ENCODE measurements at places on chromosomes 7 and 10.

- DNase-seq: no peak
Measured at GRCh38 chr7:69177941-69178494, 420.3 kb upstream of the AUTS2 start.

DNA sequence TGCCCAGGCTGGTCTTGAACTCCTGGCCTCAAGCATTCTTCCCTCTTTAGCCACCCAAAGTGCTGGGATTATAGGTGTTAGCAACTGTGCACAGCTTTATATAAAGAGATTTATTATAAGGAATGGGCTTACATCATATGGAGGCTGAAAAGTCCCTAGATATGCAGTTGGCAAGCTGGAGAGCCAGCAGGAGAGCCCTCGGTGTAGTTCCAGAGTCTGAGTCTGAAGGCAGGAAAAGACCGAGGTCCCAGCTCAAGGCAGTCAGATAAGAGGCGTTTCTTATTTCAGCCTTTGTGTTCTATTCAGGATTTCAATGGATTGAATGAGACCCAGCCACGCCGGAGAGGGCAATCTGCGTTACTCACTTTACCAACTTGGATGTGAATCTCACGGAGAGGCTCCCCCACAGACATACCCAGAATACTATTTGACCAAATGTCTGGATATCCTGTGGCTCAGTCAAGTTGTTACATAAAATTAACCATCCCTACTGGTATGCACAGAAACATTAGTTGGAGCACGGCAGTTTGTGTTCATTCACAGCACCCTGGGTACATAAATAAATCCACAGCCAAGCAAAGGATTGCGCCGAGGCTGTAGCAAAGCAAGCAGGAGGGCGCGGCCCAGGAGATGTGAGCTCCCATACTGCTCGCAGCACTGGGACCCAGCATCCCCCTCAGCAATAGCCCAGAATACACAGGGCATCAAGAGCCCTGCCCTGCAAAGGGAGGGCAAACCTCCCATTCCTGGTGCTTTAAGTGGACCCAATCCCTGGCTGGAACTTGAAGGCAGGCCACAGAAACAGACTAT is 158.4 kb upstream of the ZNF32 start:
- no peak for DNase-seq

GRCh38 chr7:82665966-82666507 is 222.5 kb upstream of the CACNA2D1 start:
- DNase-seq: peak; percentile 24

DNA sequence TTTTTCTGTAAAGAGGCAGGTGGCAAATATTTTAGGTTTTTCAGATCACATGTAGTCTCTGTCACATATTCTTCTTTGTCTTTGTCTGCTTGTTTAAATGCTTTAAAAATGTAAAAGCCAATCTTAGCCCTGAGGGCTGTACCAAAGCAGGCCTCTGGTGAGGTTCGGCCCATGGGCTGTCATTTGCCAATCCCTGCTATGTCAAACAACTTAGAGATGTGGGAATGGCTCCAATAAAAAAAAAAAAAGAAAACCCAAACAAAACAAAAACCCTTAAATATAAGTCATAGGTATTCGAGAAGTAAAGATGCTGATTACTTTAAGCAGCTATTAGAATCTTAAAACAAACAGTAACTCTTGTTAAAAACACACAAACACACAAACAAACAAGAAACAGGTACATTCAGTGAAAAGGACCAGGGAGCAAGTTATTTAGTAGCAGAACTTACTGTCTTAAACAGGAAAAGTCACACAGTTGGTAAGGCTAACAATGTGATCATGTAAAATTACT is 61.4 kb upstream of the NAMPT start:
- DNase-seq: no peak

DNA sequence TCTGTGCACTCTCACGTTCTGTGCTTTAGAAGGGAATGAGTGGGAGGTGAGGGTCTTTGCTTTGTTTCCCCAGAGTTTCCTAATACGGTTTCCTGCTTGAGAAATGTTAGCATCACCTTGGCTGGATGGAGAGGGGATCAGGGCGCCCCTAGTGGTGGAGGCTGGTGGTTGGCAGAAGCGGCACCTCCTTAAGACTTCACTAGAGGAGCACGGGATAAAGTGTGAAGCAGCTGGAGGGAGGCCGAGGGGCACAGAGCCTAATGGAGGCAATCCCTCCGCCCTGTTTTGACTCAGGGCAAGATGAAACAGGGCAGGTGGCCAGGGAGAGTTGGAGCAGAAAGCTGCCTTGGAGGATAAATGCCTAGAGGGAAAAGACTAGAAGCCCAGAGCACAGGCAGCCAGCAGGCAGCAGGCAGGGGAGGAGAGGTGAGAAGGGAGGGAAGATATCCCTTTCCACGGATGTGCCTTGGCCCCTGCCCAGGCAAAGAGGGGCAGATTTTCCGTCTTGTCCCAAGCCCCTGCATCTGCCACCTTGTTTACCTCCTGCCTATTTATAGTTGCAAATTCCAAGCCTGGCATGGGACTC is 56.0 kb upstream of the BTRC start:
- peak; percentile 18 for DNase-seq

DNA sequence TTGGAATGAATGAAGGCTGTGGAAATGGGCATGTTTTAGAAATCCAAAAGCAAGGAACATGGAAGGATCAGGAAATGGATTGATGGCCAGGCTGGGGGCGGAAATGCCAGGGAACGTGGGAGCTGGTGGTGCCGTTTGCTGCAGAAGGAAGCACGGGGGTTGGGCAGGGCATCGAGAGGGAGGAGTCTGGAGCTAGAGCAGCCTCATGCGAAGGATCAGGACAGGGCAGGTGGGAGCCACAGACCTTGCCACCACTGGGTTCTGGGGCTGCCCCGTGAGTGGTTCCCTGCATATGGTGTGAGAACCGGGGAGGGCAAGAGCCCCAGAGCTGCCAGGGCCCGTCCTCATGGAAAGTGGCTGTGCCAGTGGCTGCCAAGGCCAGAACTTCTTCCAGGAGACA is 193.8 kb upstream of the ZNF32 start:
- DNase-seq: no peak

DNA sequence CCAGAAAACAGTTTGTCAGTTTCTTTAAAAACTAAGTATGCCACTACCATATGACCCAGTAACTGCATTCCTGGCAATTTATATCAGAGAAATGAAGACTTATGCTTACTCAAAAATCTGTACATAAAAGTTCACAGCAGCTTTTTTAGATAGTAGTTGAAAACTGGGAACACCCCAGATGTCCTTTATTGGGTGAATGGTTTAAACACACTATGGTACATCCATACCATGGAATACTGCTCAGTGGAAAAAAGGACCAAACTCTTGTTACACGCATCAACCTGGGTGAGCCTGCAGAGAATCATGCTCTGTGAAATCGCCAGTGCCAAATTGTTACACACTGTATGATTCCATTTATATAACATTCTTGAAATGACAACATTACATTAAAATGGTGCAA is 127.6 kb upstream of the RET start:
- DNase-seq: no peak

- no peak for DNase-seq
Measured at GRCh38 chr7:117375380-117375779, 51.9 kb downstream of the ASZ1 start.

- DNase-seq: no peak
Measured at GRCh38 chr10:99234041-99234790, 1.4 kb downstream of the HPSE2 start.

DNA sequence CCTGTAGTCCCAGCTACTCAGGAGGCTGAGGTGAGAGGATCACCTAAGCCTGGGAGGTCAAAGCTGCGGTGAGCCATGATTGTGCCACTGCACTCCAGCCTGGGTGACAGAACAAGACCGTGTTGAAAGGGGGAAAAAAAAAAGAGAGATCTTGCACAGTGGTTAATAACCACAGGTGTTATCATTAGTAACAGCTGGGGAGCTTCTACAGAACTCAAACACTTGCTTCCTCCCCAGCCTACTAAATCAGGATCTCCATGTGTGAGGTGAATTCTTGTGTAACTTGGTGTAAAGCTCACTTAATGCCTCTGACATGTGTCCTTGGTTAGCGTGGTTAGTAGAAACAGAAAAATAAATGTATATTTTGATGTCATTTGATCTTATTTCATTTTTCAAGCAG is 43.9 kb upstream of the BMS1 start:
- no peak for DNase-seq

- DNase-seq: no peak
Measured at GRCh38 chr7:1586126-1586826, 16.4 kb upstream of the PSMG3 start.

DNA sequence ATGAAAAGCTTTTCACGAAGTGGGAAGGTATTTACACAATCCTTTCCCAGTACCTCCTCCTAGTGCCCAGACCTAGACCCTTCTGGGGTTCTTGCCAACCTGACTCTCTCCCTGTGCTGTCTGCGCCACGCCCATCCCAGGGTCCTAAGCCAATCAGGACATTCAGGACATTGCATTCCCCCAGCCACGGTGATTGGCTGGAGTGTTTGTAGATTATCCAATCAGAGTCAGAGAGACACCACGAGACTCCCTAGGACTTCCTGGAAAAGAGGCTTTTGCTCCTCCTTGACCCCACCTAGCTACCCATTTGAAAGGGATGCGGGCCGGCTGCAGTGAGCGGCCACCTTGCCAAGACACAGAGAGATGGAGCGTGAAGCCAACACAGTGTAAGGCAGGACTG is 3.5 kb upstream of the GDF2 start:
- no peak for DNase-seq

GRCh38 chr10:111840546-111840945 is 343.0 kb downstream of the GPAM start:
- DNase-seq: no peak

GRCh38 chr10:33478089-33478674 is 143.7 kb upstream of the NRP1 start:
- DNase-seq: no peak

- DNase-seq: no peak
Measured at GRCh38 chr7:44761207-44762161, 12.8 kb downstream of the ZMIZ2 start.

GRCh38 chr10:14330388-14331061 is at the start of gene FRMD4A:
Gene FRMD4A, minus strand, starts transcription at chr10:14330924.
- no peak for DNase-seq
